ENCODE measurements at places on chromosomes 2 and 18.

GRCh38 chr18:51654488-51655326, 457.2 kb upstream of the MEX3C start:
- DNase-seq: no peak

DNA sequence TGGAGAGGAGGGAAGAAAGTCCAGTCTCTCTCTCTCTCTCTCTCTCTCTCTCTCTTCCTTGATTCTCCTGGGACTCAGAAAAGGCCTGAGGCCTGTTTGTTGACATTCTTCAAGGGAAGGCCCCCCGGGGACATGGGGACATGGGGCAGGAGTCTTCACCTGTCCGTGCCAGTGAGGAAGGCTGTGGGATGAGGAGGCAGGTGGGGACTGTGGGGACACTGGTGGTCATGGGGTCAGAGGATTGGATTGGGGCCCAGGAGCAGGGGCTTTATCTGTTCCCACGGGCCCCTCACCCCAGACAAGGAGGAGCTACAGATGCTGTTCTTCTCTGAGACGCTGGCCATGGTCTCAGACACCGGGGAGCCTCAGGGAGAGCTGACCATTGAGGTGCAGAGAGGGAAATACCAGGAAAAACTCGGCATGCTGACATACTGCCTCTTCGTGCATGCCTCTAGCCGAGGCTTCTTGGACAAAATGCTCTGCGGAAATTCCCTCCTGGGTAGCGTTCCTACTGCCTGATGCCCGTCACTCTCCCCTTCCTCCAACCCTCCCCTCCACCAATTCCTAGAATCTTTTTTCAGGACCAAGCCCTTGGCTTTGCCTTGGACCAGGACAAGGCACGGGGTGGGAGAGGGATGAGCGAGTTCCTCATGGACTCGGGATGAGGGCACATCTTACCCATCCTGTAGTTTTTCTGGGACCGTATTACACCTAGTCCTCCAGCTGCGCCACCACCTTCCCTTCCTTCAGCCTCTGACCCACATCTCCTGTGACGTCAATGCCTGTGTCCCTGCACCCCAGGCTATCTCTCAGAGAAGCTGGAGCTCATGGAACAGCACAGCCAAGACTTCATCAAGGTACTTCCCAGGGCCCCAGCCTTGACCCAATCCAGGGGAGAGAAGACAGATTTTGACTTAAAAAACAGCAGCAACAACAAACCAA, 850 bp downstream of the CATIP start:
- no peak for DNase-seq

- peak; percentile 20 for DNase-seq
Measured at GRCh38 chr2:37982147-37982582, 57.1 kb downstream of the RMDN2 start.

GRCh38 chr2:9897331-9897737, 54.1 kb downstream of the TAF1B start:
- DNase-seq: peak; percentile 74

DNA sequence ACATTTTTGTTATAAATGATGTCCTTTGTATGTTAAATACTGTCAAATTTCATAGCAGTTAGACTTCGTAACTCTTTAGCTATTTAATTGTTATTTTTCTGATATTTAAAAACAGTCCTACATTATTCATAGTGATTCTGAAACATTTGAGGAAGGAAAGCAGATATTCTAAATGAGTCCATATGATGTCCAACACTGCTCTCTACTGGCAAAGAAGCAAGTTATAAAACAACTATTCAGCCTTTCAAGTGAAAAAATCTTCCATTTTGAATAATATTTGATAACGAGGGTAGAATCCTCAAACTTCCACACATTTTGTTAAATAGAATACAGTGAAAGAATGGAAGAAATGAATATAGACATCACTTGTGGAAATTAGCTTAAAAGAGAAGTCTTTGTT, 220.8 kb downstream of the GULP1 start:
- DNase-seq: peak; percentile 44

- DNase-seq: no peak
Measured at GRCh38 chr2:71064754-71065621, 3.5 kb upstream of the NAGK start.

GRCh38 chr2:227222292-227222691, 57.9 kb downstream of the COL4A3 start:
- no peak for DNase-seq

DNA sequence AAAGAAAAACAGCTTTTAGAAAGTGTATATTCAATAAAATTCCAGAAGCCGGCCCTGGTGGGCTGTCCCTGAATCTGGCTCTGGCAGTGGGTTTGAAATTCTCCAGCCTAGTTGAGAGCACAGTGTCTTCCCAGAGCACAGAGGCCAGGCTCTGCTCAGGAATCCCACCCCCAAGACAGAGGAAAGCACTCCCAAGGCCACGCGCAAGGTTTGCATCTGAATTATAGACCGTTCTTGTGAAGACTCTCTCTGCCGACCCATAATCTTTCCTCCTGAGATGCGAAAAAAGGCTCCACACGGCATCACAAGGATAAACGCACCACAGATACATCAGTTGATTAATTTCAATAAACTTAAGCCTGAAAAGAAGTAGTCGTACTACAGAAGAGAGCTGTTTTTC, 342.2 kb downstream of the CMPK2 start:
- no peak for DNase-seq

DNA sequence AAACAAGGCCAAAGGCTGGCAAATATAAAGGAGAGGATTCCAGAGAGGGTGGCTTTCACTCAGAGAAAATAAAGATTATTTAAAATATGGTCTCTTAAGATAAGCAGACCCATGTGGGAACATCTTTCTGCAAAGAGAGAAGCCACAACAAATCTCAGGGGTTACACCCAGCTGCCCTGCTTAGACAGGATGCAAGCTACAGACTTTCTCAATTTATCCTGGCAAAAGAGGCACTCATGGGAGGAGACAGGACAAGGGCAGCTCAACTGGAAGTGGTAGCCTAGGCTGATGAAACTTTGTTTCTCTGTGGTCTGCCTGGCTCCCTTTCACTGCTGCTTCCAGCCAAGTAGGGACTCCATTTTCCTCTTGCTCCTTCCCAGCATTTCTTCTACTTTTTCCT, 25.9 kb upstream of the SULT1C4 start:
- DNase-seq: peak; percentile 22

GRCh38 chr2:68108120-68108519, 45.3 kb upstream of the C1D start:
- no peak for DNase-seq

All from AG09319 (cell line).